ENCODE measurements at places on chromosomes 6 and 20.

DNA sequence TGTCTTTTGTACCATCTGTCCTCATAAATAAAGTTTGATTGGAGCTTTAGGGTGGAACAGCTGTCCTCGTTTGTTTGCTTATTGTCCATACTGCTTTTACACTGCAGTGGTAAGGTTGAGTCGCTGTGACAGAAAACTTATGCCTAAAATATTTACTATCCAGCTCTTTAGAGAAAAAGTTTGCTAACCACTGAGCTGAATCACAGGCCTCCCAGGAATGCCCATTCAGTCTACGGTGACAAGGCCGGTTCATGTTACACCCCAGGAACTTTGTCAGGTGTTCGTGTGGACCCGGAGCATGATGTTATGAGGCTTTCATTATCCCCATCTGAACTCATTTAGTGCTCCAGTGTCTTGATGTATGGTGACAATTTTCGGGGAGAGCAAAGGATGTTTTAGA lies 401.1 kb downstream of the SAMD5 start:
- no peak for DNase-seq
- no peak overlapping the region for H3K4me3 ChIP-seq
- no peaks in the 10 kb centered on the region for H3K36me3 ChIP-seq

DNA sequence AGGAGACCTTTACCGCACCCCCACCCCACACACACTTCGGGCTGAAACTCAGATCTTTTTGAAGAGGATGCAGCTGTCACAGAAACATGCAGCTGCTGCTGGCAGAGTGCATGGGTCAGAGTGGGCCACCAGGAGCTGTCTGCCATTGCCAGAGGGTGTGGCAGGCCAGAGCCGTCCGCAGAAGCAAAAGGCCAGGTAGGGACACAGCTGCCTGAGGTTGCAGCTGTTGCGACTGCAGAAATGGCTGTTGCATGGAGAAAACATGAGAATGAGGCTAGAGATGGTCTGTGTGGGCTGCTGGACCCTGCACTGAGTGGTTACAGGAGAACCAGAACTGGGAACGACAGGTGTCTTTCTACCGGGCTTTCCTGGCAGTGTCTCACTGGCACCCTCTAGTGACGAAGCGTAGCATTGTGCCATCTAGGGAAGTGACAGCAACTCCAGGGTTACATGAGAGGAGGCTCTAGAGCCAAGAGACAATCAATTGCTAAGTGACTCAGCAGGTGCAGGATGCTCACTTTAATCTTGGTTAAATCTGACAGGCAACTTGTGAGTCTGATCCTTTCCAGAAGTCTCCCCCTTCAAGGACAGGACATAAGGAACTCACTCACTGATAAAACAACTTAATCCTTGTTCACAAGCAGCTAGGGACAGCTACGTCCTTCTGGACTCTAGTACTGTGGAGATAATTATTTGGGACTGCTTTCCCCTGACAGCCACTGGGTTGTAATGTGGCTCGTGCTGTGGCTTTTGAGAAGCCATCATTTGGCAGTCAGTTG lies 29.1 kb upstream of the SERPINB9 start:
- H3K27ac ChIP-seq = peak overlapping the region; percentile 49
- peaks cover 21% of the 10 kb centered on the region for H3K4me1 ChIP-seq
- peak overlapping the region; percentile 33 for H3K4me3 ChIP-seq
- H3K36me3 ChIP-seq = peaks cover 18% of the 10 kb centered on the region
- no peaks in the 10 kb centered on the region for H3K27me3 ChIP-seq

DNA sequence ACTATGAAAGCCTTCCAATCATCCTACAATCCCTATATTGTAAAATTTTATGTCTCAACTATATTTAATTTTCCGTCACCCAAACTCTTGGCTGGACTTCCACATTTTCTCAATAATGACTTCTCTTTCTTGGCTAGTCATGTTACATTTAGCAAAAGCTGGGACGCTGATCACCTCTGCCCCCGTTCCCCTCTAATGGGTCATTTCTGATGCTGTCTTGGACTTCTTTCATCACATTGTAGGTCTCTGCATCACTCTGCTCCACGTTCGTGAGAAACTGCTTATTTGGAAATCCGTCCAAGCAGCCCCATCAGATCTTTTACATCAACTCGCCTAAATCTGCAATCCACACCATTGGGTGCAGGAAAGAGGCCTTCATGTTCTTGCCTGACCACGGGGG lies 203.8 kb downstream of the MYLK4 start:
- no peaks in the 10 kb centered on the region for H3K36me3 ChIP-seq
- no peak overlapping the region for H3K4me3 ChIP-seq
- no peak overlapping the region for H3K27ac ChIP-seq
- no peak for DNase-seq

DNA sequence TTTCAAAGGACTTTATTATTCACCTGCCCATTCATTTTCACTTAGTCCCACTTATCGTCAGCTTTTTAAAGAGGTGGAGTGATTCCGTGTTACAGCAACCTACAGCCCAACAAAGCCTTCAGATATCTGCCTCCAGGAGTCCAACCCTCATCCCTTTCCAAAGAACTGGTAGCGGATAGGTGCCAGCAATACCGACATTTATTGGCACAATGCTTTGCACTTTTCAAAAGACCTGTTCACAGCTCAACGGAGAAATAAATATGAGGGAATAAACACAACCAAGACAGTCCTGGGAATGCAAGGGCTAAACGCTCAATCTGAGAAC lies 819 bp upstream of the MTRF1L start:
- DNase-seq = no peak
- H3K4me3 ChIP-seq = peak overlapping the region; percentile 98
- H3K27ac ChIP-seq = peak overlapping the region; percentile 94
- peaks cover 26% of the 10 kb centered on the region for H3K4me1 ChIP-seq
- H3K27me3 ChIP-seq = no peaks in the 10 kb centered on the region

- H3K36me3 ChIP-seq = no peaks in the 10 kb centered on the region
- DNase-seq = no peak
- H3K4me1 ChIP-seq = no peaks in the 10 kb centered on the region
Observed at GRCh38 chr6:159894991-159895390, 4.2 kb downstream of the MAS1 start.

DNA sequence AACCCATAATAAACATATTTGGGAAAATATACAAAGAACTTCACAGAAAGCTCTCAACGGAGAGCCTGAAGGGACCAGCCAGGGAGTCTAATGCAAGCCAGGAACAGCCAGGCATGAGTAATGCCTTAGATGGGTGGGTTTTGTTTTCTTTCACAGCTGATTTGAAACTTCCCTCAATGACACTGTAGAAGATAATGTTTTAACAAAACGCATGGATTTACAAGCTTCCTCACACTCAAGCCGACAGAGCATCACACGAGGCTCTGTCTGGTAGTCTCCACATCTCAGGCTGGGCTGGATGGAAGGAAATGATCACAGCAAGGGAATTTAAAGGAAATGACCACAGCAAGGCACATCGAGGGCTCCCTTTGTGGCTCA lies 113.9 kb downstream of the GMPR start:
- H3K4me1 ChIP-seq = peaks cover 2% of the 10 kb centered on the region
- H3K27me3 ChIP-seq = no peaks in the 10 kb centered on the region
- no peak overlapping the region for H3K27ac ChIP-seq
- no peaks in the 10 kb centered on the region for H3K36me3 ChIP-seq
- no peak for DNase-seq
- H3K4me3 ChIP-seq = no peak overlapping the region

- H3K27me3 ChIP-seq = peaks cover 5% of the 10 kb centered on the region
- H3K4me3 ChIP-seq = no peak overlapping the region
- peaks cover 3% of the 10 kb centered on the region for H3K4me1 ChIP-seq
- H3K27ac ChIP-seq = no peak overlapping the region
- no peaks in the 10 kb centered on the region for H3K36me3 ChIP-seq
- no peak for DNase-seq
Observed at GRCh38 chr6:47097092-47097945, 55.2 kb upstream of the ADGRF1 start.

- no peak overlapping the region for H3K4me3 ChIP-seq
- H3K27ac ChIP-seq = no peak overlapping the region
- H3K36me3 ChIP-seq = peaks cover 5% of the 10 kb centered on the region
- H3K27me3 ChIP-seq = peaks cover 10% of the 10 kb centered on the region
- DNase-seq = no peak
Observed at GRCh38 chr6:105836379-105836778, 249.8 kb upstream of the PRDM1 start.

Data from activated naive CD8-positive, alpha-beta T cell treated with anti-CD3 and anti-CD28 coated beads, Interleukin-2, amount 10 ng/mL, durations not matched to agents 7 days and 5 days (primary cell).